Activated CD4-positive, alpha-beta T cell treated with anti-CD3 and anti-CD28 coated beads, Interleukin-2, amount 50 U/mL, for 4 hours (primary cell): ENCODE measurements at places on chromosomes 5 and 9.

GRCh38 chr5:10199692-10200091 is 50.0 kb downstream of the ATPSCKMT start:
- no peak for DNase-seq

DNA sequence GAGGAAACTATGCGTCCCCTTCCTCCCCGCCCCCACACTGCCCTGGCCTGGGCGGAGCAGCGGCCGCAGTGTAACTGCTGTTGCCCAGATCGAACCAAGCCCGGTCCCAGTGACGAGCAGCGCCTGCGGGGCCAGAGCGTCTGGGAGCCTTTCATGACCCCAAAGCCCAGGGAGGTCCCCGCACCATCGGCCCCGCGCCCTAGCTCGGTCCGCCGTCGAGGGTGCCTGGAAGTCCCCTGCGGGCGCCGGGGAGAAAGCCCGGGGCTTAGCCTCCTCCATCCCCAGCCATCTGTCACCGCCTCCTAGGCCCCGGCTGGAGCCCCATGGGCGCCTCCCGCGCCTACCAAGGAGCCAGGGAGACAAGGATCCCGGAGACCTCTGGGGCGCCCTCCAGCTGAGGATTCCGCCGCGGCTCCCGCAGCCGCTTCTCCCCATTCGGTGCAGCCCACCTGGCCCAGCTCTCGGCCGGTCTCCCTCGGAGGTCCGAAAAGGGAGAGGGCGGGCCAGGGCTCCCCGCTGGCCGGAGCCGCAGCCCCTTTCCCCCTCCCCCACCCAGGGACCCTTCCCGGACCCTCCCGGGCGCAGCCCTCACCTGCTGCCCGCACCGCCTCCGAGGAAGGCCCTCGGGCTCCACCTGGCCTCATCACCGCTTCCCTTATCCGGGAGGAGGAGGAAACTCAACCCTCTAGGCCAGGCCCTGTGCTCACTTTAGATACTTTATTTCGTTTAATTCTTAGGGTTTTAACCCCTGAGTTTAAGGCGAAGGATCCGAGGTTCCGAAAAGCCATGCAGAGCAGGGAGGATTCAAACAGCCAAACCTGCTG is 45.6 kb downstream of the APTX start:
- no peak for DNase-seq

- DNase-seq, result no peak
These were observed 215.0 kb downstream of the SEMA6A start for GRCh38 chr5:116359592-116359991.

- DNase-seq, result no peak
These were observed 21.0 kb upstream of the FAM151B start for GRCh38 chr5:80466669-80467485.

DNA sequence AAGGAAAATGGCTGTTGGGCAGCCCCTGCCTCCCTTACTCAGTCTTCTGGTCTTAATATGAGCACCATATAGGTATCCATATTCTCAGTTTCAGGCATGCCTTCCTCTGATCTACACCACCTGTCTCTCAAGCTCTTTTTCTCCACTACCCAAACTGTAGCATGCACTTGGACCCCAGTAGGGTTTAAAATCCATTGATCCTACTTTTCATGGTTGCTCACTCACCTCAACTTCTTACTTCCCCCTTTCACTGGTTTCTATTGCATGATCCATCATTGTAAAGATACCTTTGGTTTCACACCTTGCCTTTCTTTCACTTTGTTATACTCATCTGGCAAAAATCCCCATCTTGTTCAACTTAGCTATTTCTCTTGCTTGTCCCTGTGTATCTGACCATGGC is 159.4 kb downstream of the KDM4C start:
- no peak for DNase-seq

DNA sequence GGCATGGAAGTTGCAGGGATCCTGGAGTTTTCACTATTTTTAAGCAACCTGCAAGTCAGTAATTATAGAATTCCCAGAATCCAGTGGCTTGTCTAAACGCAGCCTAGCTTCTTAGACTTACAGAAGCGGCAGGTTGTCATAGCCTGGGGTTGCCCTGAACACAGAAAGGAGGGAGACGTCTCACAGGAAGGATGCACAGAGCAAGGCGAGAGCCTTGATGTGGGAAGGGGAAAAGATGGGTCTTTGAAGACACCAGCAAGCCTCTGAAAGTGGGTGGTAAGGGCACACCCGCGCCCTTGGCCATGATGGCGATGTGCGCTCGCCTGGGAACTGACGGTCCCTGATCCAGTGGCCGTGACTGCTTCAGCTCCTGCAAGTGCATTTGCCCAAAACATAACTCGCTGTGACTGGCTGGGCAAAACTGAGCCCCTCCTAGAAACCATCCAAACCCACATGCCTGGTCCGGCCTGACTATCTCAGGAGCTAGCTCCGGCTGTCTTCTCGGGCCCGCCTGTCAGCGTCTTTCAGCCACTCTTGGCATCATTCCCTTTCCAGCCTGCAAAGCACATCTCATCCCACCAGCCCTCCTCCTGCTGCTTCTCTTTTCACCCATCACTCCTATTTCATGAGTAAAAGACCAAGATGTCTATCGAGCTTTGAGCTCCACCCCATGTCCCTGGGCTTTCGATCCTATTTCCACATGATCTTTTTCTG is 17.1 kb downstream of the FBP1 start:
- DNase-seq, result no peak

DNA sequence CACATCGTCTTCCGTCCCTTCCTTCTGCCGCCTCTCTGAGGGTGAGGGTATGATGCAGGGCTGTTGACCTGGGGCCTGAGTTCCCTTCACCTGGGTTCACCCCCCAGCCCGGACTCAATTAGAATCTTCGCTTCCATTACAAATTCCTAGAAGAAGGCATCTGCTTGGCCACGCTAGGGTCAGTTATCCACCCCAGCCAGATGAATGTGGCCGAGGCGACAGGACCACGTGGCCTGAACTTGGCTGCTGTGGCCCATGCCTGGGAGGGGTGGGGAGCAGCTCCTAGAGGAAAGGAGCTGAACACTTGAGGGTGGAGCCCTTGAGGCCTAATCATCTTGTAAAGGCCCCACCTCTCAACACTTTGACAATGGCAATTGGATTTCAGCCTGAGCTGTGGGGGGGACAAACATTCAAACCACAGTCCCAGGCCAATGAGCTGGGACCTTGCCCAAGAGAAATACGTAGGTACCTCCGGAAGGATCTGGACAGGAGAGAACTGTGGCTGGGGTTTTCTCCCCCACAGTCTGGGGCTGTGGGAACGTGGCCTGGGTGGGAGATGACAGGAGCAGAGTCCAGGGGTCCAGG is 90.6 kb upstream of the ADAMTS2 start:
- DNase-seq, result no peak

DNA sequence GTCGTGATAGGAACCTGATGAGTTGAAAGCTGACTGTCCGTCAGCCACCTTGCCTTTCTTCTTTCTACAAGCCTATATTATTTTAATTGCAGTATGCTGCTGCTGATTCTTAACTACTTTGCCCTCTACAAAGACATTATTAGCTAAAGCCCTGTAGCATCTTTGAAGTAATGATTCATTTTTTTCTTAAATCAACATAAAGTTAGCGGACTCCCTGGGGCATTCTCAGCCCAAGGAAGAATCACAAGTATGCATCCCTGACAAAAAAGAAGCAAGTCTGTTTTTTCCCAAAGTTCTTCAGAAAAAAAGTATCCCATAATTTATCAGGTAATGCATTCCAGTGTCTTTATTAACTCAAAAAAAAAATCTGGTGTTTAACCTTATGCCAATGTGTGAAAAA is 69.5 kb upstream of the TAS2R1 start:
- DNase-seq, result no peak

GRCh38 chr9:99814359-99814758 is 7.3 kb upstream of the NR4A3 start:
- DNase-seq, result no peak

DNA sequence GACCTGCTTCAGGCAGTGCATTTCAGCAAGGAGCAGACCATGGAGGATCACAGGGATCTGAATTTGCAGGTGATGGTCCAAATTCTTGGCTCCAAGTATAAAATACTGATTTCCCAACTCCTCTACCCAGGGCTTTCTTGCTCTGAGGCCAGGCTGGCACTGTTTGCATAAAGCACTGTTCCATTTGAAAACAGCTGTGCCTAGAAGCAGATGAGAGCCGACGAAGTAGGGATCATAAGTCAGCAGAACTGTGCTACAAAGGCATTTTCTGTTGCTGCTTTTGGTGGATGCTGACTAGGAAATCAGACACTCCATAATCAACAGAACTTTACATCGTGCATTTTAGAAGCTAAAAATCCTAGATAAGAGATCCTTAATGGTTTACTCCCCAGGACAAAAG is 126.4 kb downstream of the MAT2B start:
- no peak for DNase-seq

DNA sequence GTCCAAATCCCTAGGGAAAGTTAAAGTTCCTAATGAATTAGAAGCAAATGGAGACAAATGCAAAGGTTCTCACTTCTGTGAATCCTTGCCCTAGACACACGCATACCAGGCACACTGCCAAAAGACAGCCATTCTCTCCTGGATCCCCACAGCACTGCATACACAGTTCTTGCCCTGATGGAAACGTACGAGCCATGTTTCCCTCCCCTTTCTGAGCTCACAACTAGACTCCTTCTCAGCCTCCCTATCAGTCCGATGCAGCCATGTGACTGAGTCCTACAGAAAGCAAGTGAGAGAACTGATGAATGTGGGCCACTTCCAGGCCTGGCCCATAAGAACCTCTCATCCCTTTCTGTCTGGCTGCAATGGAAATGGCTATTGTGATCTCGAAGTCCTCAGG is 92.0 kb downstream of the ZNF608 start:
- DNase-seq, result no peak

DNA sequence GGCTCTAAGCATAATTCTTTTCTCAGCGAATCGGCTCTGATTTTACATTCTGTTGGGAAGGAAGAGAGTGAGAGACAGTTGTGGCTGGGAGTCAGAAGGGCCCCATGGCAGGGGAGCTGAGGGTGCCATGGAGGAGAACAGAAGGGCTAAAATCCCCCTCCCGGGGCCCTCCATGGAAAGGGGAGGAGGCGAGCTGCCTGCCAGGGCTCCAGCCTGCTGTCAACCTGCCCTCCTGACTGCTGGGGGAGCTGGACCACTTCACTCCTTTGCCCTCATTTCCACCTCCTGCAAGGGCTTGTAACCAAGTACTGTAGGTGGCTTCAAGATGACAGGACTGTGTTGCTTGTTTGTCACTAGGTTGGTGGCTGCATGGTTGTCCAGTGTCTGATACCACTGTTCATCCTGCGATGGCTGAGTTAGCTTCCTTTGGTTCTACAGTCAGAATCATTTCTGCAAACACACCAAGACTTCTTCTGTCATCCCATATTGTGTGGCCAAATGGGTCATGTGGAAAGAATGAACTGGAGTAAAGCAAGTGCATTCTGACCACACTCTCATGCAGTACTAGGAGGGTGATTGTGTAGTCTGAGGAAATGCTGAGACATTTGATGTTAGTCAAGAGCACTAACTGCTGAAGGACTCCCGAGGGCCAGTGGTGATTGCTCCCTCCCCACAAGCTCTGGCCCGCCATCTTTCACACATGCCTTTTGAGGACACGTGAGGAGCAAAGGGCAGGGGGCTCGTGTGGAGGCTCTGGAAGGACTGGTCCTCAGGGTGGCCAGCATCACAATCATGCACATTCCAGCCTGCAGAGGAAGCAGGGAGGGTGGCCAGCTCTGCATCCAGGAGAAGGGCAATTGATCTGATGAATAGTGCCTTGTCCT is 307.2 kb downstream of the GADD45G start:
- no peak for DNase-seq

- no peak for DNase-seq
These were observed 65.4 kb downstream of the SPATA31C2 start for GRCh38 chr9:88072831-88073375.

- DNase-seq, result no peak
These were observed 282.3 kb downstream of the TMEM167A start for GRCh38 chr5:82794876-82795275.

GRCh38 chr5:98771382-98772109 is 1.9 kb upstream of the RGMB start:
- peak; percentile 54 for DNase-seq

DNA sequence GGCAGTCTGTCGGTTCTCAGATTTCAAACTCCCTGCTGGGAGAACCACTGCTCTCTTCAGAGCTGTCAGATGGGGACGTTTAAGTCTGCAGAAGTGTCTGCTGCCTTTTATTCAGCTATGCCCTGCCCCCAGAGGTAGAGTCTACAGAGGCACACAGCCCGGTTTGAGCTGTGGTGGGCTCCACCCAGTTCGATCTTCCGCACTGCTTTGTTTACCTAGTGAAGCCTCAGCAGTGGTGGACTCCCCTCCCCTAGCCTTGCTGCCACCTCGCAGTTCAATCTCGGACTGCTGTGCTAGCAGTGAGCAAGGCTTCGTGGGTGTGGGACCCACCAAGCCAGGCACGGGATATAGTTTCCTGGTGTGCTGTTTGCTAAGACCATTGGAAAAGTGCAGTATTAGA is 8.0 kb downstream of the SLC27A6 start:
- DNase-seq, result no peak

- DNase-seq, result no peak
These were observed 152.0 kb downstream of the PRR16 start for GRCh38 chr5:120615967-120616645.

GRCh38 chr5:136120529-136120928 is 12.1 kb upstream of the SMAD5 start:
- DNase-seq, result no peak

- no peak for DNase-seq
These were observed 191.2 kb downstream of the DAB2IP start for GRCh38 chr9:121842612-121842978.

- DNase-seq, result no peak
These were observed 98.0 kb upstream of the OTULINL start for GRCh38 chr5:14483504-14484157.

- DNase-seq, result no peak
These were observed 15.0 kb downstream of the GLRA1 start for GRCh38 chr5:151909628-151910027.

GRCh38 chr5:143016777-143017516 is 246.8 kb downstream of the ARHGAP26 start:
- DNase-seq, result peak; percentile 48

DNA sequence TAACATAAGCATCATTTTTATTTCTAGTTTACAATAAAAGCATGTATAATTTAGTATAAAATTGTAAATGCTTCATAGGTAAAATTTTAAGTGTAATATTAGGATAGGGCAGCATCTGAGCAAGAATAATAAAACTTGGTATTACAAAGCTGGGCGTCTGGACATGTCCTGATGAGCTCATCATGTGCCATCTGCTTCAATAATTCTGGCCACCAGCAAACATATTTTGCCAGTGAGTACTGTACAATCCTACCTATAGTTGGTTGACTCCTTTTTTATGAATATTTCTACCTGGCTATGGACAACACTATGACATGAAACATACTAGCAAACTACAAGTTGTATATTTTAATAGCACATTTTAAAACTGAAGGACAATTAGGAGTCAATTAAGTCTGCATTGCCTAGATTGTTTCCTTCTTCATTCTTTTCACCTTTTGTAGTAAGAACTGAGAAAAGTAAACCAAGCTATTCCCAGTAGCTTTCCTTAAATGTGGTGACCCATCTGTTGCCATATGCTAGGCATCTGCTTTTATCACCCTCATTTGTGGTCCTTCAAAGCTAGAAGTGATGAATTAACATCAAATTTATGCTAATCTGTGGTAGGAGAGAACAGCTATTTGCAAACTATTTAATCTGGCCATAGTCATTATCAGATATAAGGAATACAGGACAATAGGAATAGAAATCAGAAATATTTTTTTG is 23.4 kb downstream of the LURAP1L start:
- no peak for DNase-seq

- no peak for DNase-seq
These were observed 289.7 kb downstream of the OSTF1 start for GRCh38 chr9:75378036-75378435.
